ENCODE measurements at places on chromosomes 11 and 22.

GRCh38 chr11:29963796-29964195 is 53.0 kb downstream of the KCNA4 start:
- no peak for DNase-seq

DNA sequence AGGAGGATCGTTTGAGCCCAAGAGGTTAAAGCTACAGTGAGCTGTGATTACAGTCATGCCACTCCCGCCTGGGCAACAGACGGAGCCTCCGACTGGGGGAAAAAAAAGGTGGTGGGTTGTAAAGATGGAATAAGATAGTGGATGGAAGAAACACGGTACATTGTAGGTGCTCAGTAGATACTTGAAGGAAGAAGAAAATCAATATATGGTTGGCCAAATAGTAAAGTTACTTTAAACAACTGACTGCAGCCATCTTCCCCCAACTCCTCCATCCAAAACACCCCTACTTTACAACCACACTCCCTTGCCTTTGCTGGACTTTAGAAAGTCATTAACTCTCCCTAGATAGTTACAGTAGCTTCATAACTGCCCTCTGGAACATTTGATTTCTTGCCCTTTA is 2.5 kb upstream of the NUP98 start:
- no peak for DNase-seq

- DNase-seq: no peak
Measured at GRCh38 chr11:111826322-111826950, 44.9 kb downstream of the ALG9 start.

DNA sequence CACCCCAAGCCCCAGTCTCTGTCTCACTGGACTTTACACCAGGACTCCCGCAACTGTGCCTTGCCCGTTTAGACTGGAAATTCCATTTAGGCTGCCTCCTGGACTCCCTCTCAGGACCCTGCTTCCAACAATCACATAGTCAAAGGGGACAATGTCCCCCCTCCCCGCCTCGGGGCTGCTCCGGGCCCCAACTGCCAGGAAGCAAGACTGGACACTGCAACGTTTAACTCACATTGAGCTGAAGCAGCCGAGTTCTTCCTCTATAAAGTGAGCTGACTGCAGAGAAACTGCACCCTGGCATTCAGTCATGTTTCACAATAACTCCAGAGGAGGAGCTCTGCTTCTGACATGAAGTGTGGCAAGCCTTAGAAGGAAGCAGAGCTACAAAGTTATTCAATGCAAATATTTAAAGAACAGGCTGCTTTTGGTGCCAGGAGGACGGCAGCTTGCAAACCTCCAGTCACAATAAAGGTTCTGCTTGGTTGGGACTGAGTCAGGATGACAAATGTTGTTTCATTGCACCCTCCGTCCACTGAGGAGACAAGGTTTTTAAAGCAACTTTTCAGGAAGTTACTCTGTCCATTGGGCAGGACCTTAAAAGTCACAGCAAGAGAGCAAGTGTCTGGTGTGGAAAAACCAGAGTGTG is 19.9 kb downstream of the PACSIN2 start:
- no peak for DNase-seq

DNA sequence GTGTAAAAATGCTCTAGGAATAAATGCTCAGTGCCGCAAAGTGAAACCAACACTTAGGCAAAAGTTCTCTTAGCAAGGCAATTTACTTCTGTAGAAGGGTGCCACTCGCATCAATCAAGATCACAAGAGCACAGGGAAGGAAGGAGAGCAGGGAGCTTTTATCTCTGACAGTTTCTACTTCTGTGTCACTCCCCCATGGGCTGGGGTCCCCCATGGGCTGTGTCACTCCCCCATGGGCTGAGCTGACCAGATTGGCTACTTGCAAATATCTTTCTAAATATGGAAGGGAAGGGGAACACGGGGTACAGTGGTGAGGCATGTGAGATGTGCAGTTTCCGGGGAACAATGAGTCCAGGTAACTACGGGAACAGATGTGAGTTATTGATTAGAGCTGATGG is 397 bp downstream of the OR52N2 start:
- DNase-seq: no peak

- DNase-seq: no peak
Measured at GRCh38 chr22:26689513-26690301, 32.3 kb downstream of the MIAT start.

- DNase-seq: no peak
Measured at GRCh38 chr11:1206391-1207271, 16.2 kb upstream of the MUC5B start.

GRCh38 chr11:107683807-107684206 is 28.0 kb downstream of the SLN start:
- DNase-seq: no peak

DNA sequence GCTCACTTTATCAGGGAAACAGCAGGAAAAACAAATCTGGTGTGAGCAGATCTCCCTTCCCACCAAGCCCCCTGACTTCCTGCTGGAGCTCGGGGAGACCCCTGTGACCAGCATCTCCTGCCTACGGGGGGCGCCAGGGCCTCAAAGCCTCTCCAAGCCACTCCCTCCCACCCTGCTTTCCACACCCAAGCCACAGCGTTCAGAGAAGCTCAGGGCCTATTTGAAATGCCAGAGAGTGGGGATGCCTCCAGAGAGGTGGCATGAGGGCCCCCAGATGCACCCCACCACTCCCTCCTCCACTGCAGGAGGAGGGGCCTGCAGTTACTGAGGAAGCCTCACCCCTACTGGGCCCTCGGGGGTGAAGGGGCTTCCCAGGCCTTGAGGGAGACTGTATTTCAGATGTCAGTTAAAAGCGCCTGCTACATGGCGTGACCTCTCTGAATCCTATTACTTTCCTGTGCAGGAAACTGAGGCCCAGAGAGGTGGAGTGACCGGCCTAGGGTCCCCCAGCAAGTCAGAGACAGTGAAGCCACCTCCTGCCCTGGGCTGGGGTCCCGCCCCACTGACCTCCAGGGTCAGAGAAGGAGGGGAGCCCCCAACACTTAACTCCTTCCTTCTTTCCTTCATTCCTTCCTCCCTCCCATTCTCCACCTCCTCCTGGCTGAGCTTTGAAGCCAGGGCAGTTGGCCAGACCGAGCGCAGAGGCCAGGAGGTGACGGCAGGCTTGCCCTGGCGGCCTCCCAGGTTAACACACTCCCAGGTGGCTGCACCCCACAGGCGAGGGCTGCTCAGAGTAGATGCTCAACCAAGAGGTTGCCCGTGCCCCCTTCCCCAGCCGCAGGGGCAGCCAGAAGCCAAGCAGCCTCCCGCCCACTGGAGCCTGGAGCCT is 6.0 kb upstream of the CDKN1C start:
- no peak for DNase-seq

DNA sequence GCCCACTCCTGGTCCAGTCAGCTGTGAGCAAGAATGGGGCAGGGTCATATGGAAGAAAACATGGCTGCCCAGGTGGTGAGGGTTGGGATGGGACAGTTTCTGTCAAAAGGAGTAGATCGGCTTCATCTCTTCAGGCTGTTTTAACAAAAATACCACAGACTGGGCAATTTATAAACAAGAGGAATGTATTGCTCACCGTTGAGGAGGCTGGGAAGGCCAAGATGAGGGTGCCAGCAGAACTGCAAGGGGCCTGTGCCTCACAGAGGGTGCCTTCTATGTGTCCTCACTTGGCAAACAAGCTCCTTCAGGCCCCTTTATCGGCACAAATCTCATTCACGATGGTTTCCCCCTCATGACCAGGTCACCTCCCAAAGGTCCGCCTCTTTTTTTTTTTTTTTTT is 18.1 kb upstream of the RELT start:
- DNase-seq: no peak

GRCh38 chr11:29989174-29989970 is 27.5 kb downstream of the KCNA4 start:
- no peak for DNase-seq

DNA sequence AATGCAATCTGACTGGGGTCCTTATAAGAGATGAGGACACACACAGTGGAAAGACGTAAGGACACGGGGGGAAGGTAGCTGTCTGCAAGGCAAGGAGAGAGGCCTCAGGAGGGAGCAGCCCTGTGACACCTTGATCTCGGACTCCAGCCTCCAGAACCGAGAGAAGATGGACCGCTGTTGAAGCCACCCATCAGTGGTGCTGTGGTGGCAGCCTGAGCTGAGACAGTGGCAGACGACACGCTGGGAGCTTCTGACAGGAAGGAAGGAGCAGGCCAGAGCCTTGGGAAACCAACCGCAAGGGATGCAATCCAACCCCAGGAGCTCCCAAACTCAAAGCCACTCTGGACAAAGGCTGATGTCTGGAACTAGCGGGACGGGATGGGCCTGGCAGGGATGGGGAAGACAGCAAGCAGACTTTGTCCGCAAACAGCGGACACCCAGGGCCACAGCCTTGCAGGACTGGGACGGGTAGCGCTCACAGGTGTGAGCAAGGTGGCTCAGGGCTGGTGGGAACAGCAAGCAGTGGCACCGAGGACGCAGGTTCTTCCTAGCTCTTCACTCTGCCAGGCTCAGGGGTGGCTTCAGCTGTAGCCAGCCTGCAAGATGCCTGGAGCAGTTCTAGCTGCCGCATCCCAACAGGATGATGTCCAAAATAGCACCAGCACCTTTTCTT is 10.9 kb downstream of the LTO1 start:
- DNase-seq: no peak

- no peak for DNase-seq
Measured at GRCh38 chr11:55658608-55659007, 3.4 kb upstream of the OR4C6 start.

DNA sequence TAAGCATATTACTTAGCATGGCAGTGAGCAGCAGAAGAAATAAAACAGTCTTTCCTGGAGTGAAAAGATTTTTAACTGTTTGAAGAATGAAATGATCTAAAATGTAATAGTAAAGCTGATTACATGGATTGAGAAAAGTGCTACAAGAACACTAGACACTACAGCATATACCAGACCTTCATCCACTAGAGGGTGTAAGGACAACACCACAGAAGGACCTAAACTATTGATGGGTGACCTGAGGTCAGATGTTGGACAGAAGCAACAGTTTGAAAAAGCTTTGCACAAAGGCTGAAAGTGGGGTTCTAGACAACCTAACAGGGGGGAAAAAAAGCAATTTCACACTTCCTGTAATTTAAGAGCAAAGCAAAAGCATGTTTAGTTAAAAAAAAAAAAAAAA is 97.7 kb downstream of the RBFOX2 start:
- no peak for DNase-seq

DNA sequence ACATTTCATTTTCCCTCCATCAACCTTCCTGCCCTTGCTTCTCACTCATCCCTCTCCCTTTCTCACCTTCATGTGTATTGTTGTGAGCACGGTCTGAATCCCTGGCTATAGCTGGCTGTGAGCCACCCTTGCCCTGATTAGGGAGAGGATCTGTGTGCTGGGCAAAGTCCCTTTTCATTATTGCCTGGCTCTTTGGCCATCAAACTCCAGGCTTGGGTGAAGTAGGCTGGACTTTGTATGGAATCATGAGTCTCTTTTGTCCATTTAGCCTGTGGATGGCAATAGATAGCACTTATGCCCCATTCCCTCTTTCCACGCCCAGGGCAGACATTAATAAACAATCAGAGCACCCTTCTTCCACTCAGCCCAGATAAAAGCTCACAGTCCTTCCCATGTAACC is 6.7 kb downstream of the MYO18B start:
- no peak for DNase-seq

DNA sequence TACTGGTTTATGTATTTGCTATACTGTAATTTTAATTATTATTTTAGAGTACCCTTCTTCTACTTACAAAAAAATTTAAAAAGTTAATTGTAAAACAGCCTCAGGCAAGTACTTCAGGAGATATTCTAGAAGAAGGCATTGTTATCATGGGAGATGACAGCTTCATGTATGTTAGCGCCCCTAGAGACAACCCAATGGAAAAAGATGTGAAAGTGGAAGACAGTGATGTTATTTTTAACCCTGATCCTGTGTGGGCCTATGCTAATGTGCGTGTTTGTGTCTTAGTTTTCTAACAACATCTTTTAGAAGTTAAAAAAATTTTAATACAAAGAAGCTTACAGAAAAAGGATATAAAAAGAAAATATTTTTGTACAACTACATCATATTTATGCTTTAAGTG is 205.0 kb downstream of the FAM76B start:
- DNase-seq: no peak

- peak; percentile 20 for DNase-seq
Measured at GRCh38 chr11:57513911-57514537, 1.5 kb downstream of the SLC43A1 start.

- DNase-seq: no peak
Measured at GRCh38 chr22:29673361-29674066, 46.3 kb upstream of the CABP7 start.

- DNase-seq: no peak
Measured at GRCh38 chr22:42848941-42849550, 8.0 kb downstream of the ARFGAP3 start.

- DNase-seq: no peak
Measured at GRCh38 chr11:76850130-76850529, 10.6 kb upstream of the ACER3 start.

DNA sequence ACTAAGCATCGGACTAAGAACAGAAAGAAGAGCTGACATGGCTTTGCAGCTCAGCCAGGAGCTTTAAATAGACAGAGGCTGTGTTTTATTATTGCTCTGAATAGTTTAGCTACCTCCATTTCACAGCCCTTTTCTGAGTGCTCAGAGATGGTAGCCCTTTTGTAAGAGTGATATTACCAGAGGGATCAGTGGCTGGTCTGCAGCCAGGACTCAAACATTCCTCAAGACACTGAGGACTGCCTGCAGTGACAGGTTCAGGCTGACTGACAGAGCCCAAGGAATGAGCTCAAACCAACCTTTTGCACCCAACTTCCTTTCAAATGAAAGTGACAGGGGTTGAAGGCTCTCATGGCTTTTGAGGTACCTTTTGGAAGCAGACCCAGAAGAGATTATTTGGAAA is 189.0 kb downstream of the DDX10 start:
- DNase-seq: no peak

GRCh38 chr11:65714433-65714832 is 2.4 kb downstream of the KAT5 start:
- DNase-seq: no peak

GRCh38 chr22:44024288-44024921 is at the start of gene PARVB:
PARVB (plus strand) TSS chr22:44024302; CDS start chr22:44024340, 38 bp downstream.
- peak; percentile 4 for DNase-seq

DNA sequence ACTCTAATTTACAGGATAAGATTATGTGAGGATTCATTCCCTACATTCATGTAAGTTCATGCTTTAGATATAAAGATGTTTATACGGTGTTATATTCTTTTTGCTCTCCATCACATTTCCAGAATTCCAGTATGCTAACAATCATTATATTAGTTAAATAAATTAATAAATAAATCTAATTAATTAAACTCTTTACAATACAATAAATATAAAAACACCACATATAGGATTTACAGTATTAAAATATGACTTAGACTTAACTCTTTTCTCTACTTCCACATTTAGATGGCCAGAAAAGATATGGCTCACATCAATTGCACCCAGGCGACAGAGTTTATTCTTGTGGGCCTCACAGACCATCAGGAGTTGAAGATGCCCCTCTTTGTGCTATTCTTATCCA is at the start of gene OR8U1:
Gene OR8U1 (plus strand): TSS at position 301 of the 400 bp plus-strand sequence. CDS start 0 bp downstream, at position 301.
- no peak for DNase-seq

- DNase-seq: no peak
Measured at GRCh38 chr11:116509551-116509950, 263.2 kb downstream of the BUD13 start.

- DNase-seq: no peak
Measured at GRCh38 chr11:114848027-114848426, 169.7 kb downstream of the NXPE2 start.

- DNase-seq: no peak
Measured at GRCh38 chr11:44591557-44591956, 26.1 kb downstream of the CD82 start.
